ENCODE measurements at places on chromosomes 2 and 18. TPM values are rescaled to one million over a fixed set of nuclear protein-coding genes. Genes with fewer than 3 reads are reported as not detected.

ST6GAL2 gene
- not detected for total RNA-seq

APCDD1 gene
- 0.95 TPM for total RNA-seq

LRRC30 gene
- not detected for total RNA-seq

CTLA4 gene
- not detected for total RNA-seq

ERFE gene
- 1.2 TPM for total RNA-seq

COMMD1 gene
- 39.5 TPM for total RNA-seq

SDC1 gene
- 4.0 TPM for total RNA-seq

LYG2 gene
- not detected for total RNA-seq

ZBTB7C gene
- total RNA-seq, result not detected

MRO gene
- not detected for total RNA-seq

MTIF2 gene
- 26.8 TPM for total RNA-seq

IL1R1 gene
- 5.5 TPM for total RNA-seq

IL1B gene
- total RNA-seq, result not detected

M1AP gene
- not detected for total RNA-seq

PLB1 gene
- 0.80 TPM for total RNA-seq

ACADL gene
- total RNA-seq, result not detected

VIT gene
- 0.48 TPM for total RNA-seq

FOXI3 gene
- total RNA-seq, result not detected

ZEB2 gene
- 49.6 TPM for total RNA-seq

Data from endothelial cell of umbilical vein (primary cell).